G401 (cell line): ENCODE measurements at places on chromosomes 7 and 10. TPM values are rescaled to one million over a fixed set of nuclear protein-coding genes. Genes with fewer than 3 reads are reported as not detected.
A peak's percentile ranks its signal among the peaks of the same experiment; 100 is the strongest.

The ATOH7 gene
- 0.37 and 0.92 TPM in 2 replicates for total RNA-seq

The CBX3 gene
- 344 and 437 TPM in 2 replicates for total RNA-seq

The ACBD7 gene
- 7.3 and 13.1 TPM in 2 replicates for total RNA-seq

The KLF14 gene
- total RNA-seq, result not detected in 2 replicates

The ADGRA1 gene
- not detected in 2 replicates for total RNA-seq

The FXYD4 gene
- total RNA-seq, result not detected in 2 replicates

The NPC1L1 gene
- total RNA-seq, result not detected in 2 replicates

The LOXL4 gene
- total RNA-seq, result not detected in 2 replicates

The SPDYE11 gene
- total RNA-seq, result not detected in 2 replicates

The TMEM196 gene
- total RNA-seq, result not detected in 2 replicates

- peak; percentile 92 for DNase-seq
Measured at GRCh38 chr7:13981070-13981469, 8.4 kb downstream of the ETV1 start.

DNA sequence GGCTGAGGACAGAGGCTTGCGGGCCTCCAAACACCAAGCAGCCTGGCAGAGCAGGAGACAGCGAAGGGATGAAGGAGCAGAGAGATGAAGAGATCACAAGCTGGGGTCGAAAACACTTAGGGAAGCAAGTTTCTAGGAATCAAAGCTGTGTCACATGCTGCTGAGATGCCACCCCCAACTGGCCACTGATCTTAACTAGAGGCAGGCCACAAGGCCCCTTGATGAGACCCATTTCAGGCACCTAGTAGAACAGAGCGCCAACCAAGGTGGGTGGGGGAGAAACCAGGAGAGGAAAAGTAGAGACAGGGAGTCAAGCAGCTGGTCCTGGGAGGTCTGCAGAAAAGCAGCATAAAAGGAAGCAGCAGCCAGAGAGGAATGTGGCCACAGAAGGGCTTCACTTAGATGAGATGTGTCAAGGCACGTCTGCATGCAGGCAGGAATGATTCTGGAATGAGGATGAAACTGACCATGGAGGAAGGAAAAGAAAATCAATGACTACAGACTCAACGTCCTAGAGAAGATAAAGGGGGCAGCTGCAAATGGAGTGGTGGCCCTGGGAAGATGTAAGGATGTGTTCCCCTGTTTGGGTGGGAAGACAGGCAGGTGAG, 85.0 kb upstream of the DDC start:
- DNase-seq, result no peak

DNA sequence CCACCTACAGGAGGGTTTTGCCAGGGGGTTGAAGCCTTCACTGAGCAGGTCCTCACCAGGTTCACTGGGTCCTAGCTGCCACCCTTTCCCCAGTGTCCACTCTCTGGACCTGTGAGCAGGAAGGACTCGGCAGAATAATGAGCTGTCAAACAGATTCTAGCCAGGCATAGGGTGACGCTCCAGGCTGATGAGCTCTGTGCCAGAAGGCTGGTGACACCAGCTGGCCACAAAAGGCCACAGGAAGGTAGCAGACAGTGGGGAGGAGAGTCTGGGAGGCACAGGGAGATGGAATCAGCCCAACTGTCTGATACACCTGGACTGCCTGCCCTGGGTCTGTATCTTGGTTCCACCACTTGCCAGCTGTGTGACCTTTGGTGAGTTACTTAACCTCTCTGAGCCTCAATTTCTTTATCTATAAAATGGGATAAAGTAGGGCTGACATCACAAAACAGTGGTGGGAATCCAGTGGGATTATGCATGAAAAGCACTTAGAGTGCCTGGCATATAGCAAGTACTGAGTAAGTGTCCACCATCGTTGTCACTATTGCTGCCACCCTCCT, 26.7 kb upstream of the NDST2 start:
- DNase-seq, result peak; percentile 85

- DNase-seq, result no peak
Measured at GRCh38 chr10:44166441-44166840, 218.5 kb downstream of the CXCL12 start.

- DNase-seq, result no peak
Measured at GRCh38 chr7:12949060-12949931, 261.9 kb downstream of the ARL4A start.

GRCh38 chr7:4244041-4244440, 438.1 kb upstream of the FOXK1 start:
- DNase-seq, result no peak

- no peak for DNase-seq
Measured at GRCh38 chr10:44510379-44511115, 125.7 kb upstream of the CXCL12 start.

GRCh38 chr7:151868396-151869108, 8.4 kb downstream of the PRKAG2 start:
- peak; percentile 70 for DNase-seq

- DNase-seq, result no peak
Measured at GRCh38 chr10:35397953-35398352, 61.6 kb downstream of the CCNY start.

- DNase-seq, result no peak
Measured at GRCh38 chr10:73264423-73264822, 12.0 kb upstream of the MRPS16 start.

DNA sequence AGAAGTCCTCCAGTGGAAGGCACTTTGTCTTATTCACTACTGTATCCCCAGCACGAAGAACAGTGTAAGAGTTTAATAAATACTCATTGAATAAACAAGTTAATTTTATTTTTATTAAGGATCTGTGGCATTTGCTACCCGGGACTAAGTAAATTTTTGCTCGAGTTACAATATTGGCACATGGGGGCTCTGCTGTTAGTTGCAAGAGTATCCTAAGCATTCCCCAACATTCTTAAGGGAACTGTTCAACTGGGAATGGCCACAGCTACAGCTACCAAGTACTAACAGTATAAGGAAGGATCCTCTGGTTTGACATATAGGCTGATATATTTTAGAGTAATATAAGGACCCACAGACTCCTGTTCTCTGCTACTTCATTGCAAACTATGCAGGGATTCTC, 8.7 kb upstream of the LRRTM3 start:
- DNase-seq, result peak; percentile 48

DNA sequence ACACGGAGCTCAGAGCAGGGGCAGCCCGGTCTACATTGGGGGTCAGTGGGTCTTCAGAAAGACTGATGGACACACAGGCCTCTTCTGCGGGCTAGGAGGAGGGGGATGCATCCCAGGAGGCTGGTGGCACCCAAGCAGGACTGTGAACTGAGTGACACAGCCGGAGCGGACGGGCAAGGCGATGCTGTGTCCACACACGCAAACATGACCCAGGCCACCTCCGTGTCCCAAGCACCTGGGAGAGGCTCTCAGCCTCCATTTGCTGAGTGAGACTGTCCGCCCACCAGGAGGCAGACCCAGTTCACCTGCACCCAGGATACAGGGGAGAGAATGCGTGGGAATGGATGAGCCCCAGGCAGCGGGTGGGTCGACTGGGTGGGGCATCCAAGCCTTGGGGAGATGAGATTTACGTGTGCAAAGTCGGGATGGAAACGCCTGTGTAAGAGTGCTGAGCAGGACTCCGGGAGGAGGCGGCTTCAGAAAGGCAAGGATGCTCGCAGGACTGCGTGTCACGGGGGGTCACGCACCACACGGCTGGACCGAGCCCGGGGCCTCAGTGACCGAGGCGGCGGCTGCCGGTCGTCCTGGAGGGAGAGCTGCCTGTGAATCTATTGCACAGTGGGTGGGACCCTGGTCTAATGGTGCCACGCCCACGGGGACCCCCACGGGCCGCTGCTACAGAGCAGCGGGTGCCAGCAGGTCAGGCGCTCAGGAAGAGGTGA, 262.8 kb downstream of the ADARB2 start:
- no peak for DNase-seq

DNA sequence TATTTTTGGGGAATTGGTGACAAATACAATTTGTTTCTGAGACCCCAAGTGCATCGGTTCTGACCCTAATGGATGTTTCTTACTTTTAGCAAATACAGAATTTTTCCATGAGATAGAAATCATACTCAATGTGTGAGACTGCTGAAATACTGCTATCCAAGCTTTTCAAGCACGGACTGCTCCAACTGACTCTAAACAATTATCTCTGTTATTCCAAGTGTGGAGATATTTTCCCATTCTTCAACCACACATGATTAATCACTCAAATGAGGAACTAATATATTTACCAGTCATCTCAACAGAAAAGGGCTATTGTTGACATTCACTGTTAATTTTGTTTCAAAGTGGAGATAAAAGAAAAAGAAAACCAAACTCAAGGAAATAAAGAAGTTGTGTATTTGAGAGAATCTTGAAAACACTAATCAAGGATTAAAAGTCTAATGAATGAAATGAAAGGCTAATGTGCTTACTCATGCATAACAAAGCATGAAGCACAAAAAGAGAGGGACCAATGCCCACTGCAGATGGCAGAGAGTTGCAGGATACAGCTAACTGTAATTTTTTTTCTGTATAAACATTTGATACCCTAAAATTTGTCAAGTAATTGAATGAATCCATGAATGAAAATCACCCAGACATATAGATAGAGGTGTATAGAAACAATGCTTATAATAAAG, 423.6 kb downstream of the DGKB start:
- DNase-seq, result no peak
